KG1 (cell line): ENCODE measurements at places on chromosomes 16 and 17.

DNA sequence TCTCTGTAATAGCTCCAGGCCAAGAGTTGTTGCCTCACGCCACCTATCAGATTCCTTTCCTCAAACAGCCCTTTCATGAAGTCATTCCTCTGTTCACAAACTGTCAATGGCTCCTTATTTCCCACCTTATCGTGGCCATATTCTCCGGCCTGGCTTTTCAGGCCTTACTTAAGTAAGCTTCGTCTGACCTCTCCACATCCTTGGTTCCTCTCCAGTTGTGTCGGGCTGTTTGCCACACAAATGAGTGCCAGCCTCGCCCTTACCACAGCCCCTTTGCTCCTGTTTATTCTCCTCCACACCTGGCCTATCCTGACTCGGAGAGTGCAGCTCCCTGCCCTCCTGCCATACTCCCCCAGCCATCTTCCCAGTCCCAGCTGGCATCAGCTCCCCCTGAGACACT is 2.0 kb downstream of the TP53I13 start:
- no peak for DNase-seq

- DNase-seq, result no peak
Measured at GRCh38 chr17:78764871-78765270, 17.2 kb downstream of the CYTH1 start.

DNA sequence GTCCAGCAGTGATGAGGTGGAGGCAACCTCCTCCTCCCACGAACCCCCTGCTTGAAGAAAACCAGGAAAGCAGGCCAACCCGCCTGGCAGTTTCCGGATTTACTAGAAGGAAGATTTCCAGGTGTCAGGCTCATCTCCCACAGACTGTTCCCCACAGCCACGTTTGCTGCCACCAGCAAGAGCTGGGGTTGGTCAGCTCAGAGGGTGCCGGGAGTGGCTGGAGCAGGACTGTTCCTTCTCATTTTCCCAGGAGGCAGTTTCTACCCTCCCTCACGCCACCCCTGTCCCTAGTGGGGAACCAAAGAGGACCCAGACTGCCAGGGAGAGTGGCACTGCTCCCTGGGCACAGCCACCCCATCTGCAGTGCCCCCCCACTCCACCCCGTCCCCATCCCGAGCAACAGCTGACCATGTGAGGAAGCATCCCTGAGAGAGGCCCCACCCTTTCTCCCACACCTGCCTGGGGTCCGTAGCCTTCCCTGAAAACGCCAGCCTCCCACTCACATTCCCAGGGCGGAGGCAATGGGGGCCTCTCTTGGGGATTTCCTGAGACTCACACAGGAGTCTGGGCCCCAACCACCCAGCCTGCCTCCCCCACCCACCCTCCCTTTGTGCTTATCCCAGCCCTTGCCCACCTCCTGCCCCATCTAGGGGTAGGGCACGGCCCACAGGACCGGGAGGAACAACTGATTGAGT is 5.9 kb downstream of the KRT17 start:
- no peak for DNase-seq

GRCh38 chr17:32828822-32829221 is 48.1 kb downstream of the MYO1D start:
- DNase-seq, result no peak

- DNase-seq, result no peak
Measured at GRCh38 chr17:200586-200985, 19.1 kb upstream of the DOC2B start.

DNA sequence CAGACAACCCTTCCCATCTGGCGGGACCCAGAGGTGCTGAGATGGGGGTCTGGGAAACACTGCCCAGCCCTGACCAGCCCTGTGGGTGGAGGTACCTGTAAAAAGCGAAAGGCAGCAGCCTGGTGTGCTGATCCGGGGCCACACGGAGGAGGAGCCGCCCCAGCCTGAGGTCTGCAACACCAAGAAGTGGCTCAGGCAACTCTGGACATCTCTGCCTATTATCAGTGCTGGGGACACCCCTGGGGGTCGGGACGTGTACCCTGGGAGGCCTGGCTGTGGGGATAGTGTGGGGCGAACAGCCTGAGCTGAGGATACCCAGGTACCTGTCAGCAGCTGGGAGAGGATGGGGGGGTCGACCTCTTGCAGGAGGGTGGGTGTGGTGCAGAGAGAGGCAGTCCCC is 18.0 kb downstream of the ZNF276 start:
- no peak for DNase-seq

- DNase-seq, result no peak
Measured at GRCh38 chr17:77598241-77598620, 360.3 kb upstream of the TNRC6C start.
